A549 treated with Hydrocortisone at 1 μM for 4 hours (cell line): ENCODE measurements at places on chromosomes 16 and 17. TPM values are rescaled to one million over a fixed set of nuclear protein-coding genes. Genes with fewer than 3 reads are reported as not detected.

Gene FBXL19
- 14.1 to 19.7 TPM (median 18.0 TPM) in 5 replicates for total RNA-seq

Gene SLC52A1
- 0.54 to 1.2 TPM (median 0.73 TPM) in 5 replicates for total RNA-seq

Gene PRSS36
- total RNA-seq: 0.84 to 1.9 TPM (median 1.1 TPM) in 5 replicates

Gene MARF1
- total RNA-seq: 8.5 to 10.4 TPM (median 9.9 TPM) in 5 replicates
